NCI-H524 (cell line): ENCODE measurements at places on chromosomes 5 and 9.
A peak's percentile ranks its signal among the peaks of the same experiment; 100 is the strongest.

DNA sequence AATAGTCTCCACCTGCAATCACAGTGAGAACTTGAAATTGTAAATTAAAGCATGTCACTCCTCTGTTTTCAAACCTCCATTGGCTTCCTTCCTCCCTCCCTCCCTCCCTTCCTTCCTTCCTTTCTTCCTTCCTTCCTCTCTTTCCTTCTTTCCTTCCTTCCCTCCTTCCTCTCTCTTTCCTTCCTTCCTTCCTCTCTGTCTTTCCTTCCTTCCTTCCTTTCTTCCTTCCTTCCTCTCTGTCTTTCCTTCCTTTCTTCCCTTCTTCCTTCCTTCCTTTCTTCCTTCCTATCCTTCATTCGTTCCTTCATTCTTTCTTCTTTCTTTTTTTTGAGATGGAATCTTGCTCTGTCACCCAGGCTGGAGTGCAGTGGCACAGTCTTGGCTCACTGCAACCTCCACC, 595.0 kb upstream of the ZNF608 start:
- no peak for DNase-seq

- DNase-seq: no peak
Observed at GRCh38 chr9:108838017-108838416, 17.8 kb downstream of the ACTL7B start.

DNA sequence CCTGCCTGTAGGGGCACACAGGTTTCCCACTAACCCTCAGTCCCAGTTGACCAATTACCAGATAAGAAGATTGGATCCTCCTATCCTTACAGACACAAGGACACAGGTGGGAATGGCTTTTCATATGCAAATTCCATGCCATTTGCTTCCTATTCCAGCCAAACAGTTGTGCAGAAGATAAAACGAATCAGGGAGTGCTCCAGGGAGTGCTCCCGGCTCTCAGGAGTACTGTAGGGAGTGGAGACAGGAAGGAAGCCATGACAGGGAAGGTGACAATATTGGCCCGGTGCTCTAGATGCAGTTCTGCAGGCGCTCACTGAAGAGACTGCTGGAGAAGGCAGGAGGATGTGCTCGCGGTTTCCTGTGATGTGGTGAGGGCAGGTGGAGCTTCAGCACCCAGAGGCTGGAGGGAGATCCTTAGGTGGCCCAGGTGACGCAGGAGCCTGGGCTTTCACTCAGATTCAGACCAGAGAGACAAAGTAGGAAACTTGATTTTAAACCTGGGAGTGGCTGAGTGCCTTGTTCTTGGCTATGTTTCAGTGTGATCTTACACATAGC, 260.0 kb downstream of the AUH start:
- DNase-seq: no peak

DNA sequence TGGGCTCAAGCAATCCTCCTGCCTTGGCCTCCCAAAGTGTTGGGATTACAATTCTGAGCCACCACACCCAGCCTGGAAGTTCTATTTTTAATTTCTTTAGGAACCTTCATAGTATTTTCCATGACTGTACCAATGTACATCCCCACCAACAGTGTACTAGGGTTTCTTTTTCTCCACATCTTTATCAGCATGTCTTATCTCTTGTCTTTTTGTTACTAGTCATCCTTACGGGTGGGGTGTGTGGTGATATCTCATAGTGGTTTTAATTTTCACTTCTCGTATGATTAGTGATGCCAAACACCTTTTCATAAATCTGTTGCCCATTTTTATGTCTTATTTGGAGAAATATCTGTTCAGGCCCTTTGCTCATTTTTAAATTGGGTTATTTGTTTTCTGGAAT, 123.0 kb upstream of the MEF2C start:
- no peak for DNase-seq

DNA sequence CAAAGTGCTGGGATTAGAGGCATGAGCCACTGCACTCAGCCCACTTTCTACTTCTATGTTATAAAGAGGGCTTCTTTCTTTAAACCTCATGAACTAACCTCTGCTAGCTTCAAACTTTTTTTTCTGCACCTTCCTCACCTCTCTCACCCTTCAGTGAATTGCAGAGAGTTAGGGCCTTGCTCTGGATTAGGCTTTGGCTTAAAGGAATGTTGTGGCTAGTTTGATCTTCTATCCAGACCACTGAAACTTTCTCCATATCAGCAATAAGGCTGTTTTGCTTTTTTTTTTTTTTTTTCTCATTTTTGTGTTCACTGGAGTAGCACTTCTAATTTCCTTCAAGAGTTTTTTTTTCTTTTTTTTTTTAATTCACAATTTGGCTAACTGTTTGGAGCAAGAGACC, 216.4 kb upstream of the MAP3K1 start:
- DNase-seq: no peak

- DNase-seq: no peak
Observed at GRCh38 chr5:114184006-114184405, 177.9 kb upstream of the KCNN2 start.

DNA sequence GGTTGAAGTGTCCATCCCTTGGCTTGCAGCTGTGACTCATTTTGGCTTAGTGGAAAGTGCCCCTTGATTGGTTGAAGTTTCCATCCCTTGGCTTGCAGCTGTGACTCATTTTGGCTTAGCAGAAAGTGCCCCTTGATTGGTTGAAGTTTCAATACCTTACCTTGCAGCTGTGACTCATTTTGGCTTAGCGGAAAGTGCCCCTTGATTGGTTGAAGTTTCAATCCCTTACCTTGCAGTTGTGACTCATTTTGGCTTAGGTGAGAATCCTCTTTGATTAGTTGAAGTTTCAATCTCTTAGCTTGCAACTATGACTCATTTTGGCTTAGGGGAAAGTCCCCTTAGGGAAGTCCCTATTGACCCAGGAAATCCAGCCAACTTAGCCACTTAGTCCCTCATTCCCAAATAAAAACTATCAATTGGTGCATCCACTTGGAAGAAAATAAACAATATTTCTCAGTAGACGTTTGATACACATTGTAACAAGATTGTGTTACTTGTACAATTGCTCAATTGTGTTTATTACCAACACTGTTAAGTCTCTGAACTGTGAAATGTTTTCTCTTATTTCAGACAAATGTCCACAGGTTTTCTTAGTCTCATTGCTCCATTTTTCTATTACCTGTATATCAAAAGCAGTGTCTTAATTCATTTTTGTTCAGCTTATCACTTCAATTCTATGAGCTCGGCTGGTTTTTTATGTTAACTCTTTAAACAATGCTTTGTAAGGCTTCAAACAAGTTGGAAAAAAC, 2308.8 kb upstream of the ACO1 start:
- no peak for DNase-seq

GRCh38 chr5:40442346-40442745, 237.4 kb upstream of the PTGER4 start:
- DNase-seq: no peak

GRCh38 chr9:117035546-117035945, 348.4 kb downstream of the TRIM32 start:
- no peak for DNase-seq

DNA sequence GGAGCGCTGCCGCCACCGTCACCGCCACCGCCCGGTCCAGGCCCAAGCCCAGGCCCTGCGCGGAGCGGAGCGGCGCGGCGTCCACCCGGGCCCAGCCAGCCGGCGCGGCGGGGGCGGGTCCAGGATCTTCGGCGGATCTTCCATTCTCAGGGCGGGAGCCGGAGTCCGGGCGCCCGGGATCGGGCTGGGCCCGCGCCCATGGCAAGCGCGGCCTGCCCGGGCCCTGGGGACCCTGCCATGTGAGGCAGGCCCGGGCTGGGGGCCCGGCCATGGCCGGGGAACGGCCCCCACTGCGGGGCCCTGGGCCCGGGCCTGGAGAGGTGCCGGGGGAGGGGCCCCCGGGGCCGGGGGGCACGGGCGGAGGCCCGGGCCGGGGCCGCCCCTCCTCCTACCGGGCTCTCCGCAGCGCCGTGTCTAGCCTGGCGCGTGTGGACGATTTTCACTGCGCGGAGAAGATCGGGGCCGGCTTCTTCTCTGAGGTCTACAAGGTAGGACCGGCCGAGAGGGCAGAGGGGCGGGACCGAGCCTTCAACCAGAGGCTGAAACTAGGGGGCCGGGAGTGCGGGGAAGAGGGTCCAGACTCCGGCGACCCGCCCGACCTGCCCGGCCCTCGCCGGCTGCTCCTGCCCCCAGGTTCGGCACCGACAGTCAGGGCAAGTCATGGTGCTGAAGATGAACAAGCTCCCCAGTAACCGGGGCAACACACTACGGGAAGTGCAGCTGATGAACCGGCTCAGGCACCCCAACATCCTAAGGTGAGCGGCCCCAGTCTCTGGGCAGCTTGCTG, 482 bp downstream of the TESK1 start:
- no peak for DNase-seq

DNA sequence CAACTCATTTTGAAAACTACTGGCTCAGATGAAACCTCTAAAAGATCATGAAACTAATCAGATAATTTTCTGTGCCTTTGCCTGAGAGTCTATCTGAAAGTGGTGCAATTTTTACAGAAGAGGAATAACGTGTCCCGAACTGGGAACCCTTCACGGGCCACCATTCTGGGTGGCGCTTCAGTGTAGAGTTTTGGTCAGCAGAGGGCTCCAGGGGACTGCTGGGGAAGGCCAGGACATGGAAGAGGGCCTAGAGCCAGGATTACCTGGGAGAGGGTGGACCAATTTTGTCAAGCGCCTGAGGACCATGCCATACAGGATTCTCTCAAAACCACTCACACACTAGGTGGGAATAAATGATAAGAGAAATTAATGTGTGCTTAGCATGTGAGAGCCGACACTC, 49.7 kb upstream of the PLEKHG4B start:
- DNase-seq: no peak

DNA sequence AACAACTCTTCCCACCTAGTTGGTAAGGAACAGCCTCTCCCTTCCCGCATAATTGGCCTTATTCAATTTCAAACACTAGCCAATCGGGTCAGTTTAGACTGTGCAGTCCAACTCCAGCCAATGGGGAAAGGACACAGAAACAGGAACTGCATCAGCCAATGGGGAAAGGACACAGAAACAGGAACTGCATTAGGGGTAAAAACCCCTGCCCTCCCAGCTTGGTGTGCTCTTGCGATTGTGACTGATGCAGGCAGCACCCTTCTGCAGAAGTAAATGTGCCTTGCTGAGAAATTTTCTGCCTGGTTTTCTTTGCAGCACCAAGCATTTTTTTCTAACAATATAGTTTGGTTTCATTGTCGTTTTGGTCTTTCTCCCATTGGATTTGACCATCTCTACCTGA, 8.5 kb upstream of the GLT6D1 start:
- DNase-seq: no peak

DNA sequence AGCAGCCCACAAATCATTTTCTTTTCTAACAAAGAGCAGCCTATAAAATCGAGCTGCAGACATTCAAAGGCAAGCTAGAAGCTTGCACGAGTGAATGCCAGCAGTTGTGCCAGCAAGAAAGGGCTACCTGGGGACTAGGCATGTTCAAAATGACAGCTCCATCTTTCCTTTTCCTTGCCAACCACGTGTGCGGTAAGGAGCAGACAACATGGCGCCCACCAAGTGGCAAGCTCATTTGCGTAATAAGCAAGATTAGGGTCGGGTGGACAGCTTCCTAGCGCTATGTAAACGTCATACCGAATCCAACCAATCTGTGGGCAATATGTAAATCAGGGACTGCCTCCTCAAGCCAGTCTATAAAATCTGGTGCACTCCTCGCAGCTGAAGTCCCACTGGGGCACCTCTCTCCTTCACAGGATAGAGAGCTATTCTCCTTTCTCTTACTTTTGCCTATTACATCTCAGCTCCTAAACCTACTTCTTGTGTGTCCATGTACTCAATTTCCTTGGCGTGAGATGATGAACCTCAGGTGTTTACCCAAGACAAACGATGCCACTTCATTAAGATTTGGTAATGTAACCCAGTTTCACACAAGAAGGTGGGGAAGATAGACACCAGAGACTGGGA, 22.5 kb upstream of the SPARC start:
- DNase-seq: peak; percentile 20

DNA sequence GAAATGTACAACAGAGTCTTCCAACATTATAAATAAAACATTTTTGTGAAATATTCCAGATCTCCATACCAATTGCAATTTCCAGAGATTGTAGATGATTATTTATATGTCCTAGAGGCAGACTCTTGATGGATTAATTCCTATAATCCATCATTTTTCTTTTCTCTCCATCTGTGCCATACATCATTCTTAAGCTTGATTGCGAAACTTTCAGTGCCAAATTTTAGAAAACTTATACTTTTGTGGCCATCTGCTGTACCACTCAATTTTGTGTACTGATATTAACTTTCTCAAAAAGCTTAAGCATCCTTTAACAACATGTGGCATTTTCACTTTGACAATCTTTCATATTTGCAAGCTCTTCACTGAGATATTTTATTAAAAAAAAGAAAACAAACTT, 446.9 kb downstream of the SEMA5A start:
- peak; percentile 56 for DNase-seq

- no peak for DNase-seq
Observed at GRCh38 chr5:132473019-132473531, 17.5 kb downstream of the IRF1 start.

GRCh38 chr5:158759283-158759682, 340.4 kb downstream of the EBF1 start:
- DNase-seq: peak; percentile 91

DNA sequence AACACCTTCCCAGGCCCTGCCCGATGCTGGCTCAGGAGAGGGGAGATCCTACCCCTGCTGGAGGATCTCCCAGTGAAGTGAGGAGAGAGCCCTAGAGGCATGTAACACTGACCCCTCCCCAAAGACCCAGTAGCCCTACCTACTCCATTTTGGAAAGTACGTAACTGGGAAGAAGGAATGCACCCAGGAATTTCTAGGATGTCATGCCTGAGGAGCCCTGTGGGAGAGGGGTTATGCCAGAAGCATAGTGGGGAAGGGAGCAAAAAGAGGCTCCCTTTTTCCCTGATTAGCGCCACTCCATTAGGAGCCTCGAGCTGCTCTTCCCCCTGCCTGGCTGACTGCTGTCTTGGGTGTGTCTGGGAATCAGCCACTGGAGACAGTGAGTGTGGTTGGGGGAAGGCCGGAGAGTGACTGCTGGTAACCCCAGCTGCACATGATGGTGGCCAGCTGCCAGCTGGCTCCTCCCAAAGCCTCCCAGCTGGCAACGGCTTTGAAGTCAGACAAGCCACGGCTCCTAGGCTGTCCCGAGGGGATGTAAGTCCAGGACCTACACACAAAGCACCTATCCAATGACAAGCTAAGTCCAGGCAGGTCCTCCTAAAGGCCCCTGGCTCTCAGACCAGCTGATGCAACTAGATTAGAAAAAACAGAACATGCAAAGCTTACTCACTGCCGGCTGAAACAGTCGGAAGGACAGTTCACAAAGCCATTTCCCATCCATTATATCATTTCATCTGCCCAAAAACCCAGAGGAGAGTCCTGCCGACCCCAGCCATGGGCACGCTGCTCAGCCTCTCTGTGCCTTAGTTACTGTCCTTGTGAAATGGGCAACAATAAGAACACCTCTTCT, 136.5 kb upstream of the ABCA1 start:
- peak; percentile 99 for DNase-seq

DNA sequence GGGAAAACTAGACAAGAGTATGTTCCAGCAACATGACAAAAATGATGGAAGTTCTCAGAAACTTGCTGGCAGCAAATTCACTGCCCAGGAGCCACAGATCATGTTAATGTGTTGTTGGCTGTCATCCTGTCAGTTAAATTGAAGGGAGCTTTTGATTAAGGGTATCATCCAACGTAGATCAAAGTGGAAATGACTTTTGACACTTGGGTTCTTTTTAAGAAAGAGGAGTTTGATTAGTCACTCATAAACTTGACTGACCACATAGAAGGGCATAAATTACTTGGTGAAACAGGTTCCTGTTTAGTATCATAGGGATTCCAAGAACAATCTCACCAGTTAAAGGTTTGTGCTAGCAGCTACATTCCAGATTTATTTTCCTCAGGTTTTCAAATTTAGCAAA, 288.7 kb downstream of the CSNK1G3 start:
- no peak for DNase-seq

GRCh38 chr5:131796793-131797693, at the start of gene FNIP1:
TSS of gene FNIP1 (minus strand) at chr5:131797017. CDS start at chr5:131796921, 96 bp downstream.
- peak; percentile 90 for DNase-seq
